SIG-M5 (cell line): ENCODE measurements at places on chromosomes 7 and 10.

DNA sequence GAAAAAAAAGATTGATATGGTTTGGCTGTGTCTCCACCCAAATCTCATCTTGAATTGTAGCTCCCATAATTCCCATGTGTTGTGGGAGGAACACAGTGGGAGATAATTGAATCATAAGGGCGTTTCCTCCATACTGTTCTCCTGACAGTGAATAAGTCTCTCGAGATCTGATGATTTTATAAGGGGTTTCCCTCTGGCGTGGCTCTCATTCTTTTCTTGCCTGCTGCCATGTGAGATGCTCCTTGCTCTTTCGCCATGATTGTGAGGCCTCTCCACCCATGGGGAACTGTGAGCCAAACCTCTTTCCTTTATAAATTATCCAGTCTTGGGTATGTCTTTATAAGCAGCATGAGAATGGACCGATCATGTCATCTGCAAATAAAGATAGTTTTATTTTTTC lies 29.4 kb upstream of the MAP3K8 start:
- no peak for DNase-seq

DNA sequence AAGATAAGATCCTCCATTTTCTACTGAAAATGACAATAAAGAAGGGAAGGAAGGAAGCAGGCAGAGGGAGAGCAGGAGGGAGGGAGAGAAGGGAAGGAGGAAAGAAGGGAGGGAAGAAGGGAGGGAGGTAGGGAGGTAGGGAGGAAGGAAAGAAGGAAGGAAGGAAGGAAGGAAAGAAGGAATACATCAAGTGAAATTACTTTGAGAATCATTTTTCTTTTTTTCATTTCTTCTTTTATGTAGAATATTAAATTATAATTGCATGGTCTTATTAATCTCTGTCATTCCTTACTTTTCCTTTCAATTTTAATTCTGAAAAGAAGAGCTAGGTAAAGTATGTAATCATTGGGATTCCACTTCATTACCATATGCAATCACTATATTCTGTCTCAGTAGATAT lies 97.8 kb downstream of the PLXDC2 start:
- DNase-seq, result no peak

DNA sequence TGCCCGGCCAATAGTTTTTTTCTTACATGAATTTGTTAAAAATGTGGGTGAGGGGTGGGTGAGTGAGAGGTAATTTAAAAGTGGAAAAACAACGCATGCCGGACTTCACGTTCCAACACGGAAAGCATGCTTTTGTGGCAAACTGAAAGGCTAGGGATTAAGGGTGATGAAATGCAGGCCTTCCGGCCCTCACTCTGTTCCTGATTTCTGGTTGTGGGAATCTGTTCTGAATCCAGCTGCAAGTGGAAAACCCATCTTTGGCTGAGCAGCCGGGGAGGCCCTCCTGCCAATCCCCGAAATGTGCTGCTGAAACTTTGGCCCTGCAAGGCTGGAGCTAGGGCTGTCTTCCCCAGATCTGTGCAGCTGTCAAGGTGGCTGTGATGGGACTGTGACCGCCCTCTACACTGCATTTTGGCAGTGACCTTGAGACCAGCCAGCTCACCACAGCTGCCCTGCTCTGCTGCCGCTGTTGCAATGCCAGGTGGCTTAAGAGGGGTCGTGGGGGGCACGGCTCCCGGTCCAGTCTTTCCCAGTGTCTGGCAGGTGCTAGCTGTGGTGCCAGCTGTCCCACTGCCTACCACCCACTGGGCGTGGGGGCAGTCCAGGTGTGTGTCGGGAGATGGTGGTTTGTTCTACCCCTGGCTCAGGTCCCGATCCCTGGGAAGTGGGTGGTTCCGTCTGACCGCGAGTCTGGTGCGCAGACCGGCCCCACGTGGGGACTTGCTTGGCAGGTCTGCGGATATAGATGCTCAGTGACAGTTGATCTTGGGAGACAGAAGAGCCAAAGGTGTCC lies 39.0 kb downstream of the TET1 start:
- DNase-seq, result no peak

GRCh38 chr7:150784954-150785353 lies 15.2 kb downstream of the TMEM176B start:
- DNase-seq, result no peak

- no peak for DNase-seq
Observed at GRCh38 chr7:12719981-12720865, 32.8 kb downstream of the ARL4A start.

DNA sequence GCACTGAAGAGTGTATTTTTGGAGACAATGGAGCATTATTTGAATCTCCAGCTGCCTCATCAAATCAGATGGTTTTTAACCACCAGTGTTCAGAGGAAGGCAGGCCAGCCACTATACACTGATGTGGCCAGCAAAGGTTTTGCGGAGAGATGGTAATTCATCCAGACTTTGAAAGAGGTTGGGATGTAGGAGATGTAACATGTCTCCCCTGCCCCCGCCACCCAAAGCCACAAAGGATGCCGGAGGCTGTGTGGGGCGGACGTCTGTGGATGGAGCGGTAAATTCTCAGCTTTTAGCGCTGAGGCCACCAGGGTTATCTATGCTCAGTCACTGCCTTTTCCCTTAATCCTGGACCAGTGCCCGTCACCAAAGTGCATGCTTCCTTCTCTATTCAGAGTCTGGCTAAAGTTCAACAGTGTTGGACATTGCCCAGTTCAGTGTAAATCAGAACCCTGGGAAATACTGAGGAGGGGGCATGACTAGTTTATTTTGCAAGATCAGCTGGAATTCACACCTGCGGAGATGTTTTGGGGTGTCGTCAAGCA lies 3.7 kb upstream of the TRIP6 start:
- DNase-seq, result no peak

GRCh38 chr7:69883399-69883891 lies 285.2 kb downstream of the AUTS2 start:
- DNase-seq, result no peak

GRCh38 chr7:96061009-96061408 lies 260.9 kb downstream of the SLC25A13 start:
- DNase-seq, result no peak

DNA sequence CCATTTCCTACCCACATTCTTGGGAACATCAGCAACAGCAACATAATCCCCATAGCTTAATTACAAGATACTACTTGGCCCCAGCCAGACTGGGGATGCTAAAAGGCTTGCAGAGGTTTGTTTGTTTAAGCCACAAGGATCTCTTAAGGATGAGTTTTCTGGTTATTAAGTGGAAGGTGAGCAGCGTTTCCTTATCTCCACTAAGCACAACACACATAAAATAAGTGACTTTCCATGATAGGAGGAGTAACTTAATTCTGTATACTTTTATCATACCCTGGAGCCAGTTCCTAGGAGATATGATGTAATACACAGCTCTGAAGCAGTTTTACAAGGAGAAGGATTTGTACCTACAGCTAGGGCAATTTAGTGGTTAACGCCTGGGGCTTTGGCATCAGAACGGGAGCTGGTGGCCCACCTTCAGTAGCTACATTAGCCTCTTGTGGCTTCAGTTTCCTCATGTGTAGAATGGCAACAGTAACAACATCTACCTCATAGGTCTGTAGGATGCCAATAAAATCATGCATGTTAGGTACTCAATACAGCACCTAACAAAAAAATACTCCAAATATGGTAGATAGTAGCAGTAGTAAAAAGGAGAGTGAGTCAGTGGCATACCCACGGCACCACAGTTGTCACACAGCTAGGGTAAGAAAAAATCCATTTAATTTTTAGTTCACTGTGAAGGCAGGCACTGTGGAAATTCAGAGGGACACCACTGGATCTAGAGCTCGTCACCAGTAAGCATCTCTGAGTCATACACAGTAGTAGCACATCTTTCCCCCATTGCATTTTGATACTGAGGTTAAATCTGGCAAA lies 55.2 kb downstream of the DOCK4 start:
- DNase-seq, result no peak

DNA sequence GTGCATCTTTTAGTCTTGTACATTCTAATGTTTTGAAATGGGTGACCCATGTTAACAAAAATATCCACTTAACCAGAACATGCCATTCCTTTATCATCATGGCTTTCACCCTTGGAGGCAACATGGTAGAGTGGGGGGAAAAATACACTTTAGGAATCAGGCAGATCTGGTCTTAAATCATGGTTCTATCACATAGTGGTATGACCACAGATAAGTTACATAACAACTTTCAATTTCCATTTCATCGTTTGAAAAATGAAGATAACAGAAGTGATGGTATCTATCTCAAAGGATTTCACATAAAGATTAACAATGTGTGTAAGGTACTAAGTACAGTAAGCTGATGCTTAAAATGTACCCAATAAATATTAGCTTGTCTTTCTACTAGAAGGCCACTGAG lies 19.0 kb downstream of the TMEM168 start:
- DNase-seq, result no peak

DNA sequence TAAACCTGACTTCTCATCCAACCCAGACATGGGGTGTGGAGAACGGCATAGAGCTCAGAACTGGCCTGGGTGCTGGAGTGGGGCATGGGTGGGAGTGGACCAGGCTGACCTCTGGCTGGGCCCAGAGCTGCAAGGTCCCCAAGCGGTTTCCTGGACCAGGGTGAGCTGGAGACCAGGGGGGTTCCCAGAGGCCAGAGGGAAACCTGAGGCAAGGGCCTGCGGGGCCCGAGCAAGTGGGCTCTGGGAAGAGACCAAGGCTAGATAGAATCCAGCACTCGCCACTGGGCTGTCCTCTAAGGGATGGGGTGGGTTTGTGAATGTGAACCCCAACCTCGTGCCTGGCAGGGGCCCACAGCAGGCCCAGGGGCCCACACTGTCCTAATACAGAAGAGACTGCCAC lies 39.4 kb upstream of the RET start:
- DNase-seq, result no peak

DNA sequence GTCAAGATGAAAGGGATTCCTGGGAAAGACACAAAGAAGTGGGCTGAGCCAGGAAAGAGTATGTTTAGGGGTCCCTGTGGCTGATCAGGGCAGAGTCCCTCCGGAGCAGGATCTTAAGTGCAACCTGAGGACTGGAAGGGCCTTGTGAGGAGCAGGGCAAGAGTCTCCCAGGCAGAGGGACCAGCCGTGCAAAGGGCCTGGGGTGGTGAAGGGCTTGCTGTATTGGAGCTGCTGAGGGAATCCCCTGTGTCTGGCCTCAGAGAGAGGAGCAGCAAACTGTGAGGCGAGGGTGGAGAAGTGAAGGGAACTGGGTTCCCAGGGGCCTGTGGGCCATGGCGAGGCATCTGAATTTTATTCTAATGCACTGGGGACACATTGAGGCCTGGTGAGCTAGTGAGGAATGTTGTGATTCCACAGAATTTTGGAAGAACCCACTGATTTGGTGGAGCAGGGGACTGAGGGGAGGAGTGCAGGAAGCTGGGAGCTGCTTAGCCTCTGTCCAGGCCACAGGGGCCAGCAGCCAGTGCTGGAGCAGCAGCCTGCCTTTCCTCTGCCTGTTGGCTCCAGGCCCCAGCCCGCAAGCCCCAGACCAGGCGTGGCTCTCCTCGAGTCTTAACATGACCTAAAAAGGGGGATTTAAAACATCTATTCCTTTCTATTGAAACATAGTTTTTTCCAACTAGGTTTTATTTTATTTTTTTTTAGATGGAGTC lies 138.4 kb upstream of the IGFBP3 start:
- no peak for DNase-seq

- no peak for DNase-seq
Observed at GRCh38 chr7:24755541-24756407, 1.5 kb downstream of the GSDME start.

GRCh38 chr7:71733107-71733870 lies 601.3 kb downstream of the GALNT17 start:
- peak; percentile 9 for DNase-seq

GRCh38 chr10:70549351-70549961 lies 53.1 kb downstream of the PRF1 start:
- DNase-seq, result no peak

DNA sequence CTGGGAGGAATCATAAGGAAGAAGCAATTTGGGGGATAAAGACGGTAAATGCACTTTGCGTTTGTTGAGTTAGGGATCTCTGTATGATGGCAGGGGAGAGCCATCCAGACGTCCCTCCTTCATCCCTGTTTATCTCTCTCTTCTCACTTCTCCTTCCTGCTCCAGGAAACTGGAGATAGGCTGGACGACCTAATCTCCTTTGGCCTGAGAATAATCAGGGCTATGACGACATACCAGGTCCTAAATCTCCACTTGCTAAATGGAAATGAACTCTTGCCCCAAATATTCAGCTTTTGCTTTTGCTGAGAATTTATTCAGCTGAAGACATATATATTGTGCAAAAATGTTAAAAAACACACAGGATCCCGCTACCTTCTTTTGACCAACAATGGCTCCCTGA lies 182.9 kb upstream of the INHBA start:
- DNase-seq, result no peak

DNA sequence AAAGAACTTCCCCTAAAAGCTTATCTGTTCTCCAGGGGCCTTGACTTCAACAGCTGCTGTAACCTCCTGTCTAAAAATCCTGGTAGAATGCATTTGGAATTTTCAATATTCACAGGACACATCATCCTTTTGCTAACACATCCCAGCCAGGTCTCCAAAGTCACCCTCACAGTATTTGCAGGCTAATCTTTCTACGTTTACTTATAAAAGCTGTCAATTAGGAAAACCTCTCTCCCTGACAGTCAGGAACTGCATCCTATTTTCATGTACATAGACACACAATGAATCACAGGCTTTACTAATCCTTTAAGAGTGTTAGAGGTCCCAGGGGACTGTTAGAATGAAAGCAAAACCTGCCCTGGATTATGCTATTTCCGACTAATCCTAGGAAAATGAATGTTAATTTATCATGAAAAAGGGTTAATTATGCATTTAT lies 102.2 kb downstream of the GFRA1 start:
- no peak for DNase-seq

GRCh38 chr7:2525658-2526630 lies 6.4 kb downstream of the LFNG start:
- no peak for DNase-seq

- DNase-seq, result no peak
Observed at GRCh38 chr10:99276848-99277486, 41.3 kb upstream of the HPSE2 start.
